ENCODE measurements at places on chromosomes 11 and 22. TPM values are rescaled to one million over a fixed set of nuclear protein-coding genes. Genes with fewer than 3 reads are reported as not detected.

DNA sequence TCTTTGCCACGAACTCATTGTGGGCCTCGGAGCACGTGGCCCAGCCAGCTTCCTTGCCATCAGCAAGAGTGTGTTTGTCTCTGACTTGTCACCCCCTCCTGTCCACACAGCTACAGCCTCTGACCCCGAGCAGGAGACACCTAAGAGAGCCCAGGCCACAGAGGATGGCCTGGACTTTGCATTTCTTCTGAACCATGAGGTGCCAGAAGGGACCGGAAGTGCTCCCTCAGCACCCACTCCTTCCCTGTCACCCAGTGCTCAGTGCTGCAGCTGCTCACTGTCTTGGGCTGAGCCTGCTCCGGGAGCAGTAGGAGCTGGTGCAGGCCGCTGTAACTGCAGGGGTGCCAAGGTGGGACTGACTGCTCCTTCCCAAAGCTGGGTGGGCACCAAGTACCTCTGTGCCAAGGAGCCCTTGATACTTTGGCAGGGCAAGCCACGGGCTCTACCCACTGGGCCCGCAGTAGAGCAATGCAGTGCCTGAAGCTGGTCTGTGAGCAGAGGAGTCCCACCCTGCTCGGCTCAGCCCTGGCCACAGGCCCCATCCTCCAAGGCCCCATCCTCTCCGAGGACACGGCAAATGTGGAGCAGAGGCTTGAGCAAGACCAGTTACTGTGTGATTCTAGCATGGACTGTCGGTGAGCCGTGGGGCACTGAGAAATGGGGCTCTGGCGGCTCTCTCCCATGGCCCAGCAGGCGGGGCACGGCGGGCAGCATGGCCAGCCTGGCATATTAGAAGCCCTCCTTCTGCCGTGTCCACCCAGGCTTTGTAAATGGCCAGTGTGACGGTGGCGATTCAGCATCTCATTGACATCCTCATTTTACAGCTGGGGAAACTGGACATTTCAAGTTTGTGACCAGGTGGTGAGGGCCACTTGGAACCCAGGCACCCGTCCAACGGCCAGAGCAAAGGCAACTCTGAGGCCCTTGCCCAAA, 6.3 kb downstream of the GRK2 start:
- no peak overlapping the region for H3K4me3 ChIP-seq
- peaks cover 15% of the 10 kb centered on the region for H3K4me1 ChIP-seq
- no peak for DNase-seq
- H3K27me3 ChIP-seq: no peaks in the 10 kb centered on the region
- H3K36me3 ChIP-seq: peaks cover 100% of the 10 kb centered on the region
- peak overlapping the region; percentile 39 for H3K27ac ChIP-seq

KCNQ1 gene
- 21.1 TPM for polyA plus RNA-seq

DNA sequence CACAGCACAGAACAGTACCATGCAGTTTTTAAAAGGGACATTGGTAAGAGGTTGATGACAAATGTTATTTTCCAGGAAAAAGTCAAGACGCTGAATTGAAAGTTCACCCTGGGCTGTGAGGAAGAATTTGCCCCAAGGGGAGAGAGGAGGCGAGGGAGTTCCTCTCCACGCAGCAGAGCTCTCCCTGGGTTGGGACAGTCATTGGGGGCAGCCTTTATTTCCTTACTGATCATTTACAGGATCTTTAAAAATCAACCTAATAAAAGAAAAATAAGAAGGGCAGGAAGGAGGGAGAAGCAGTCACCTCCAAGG, 49.9 kb upstream of the WNT7B start:
- no peaks in the 10 kb centered on the region for H3K36me3 ChIP-seq
- no peak for DNase-seq
- peaks cover 16% of the 10 kb centered on the region for H3K4me1 ChIP-seq
- no peak overlapping the region for H3K27ac ChIP-seq
- H3K4me3 ChIP-seq: no peak overlapping the region

CDHR5 gene
- polyA plus RNA-seq: 112 TPM

- DNase-seq: no peak
- no peak overlapping the region for H3K4me3 ChIP-seq
- H3K27ac ChIP-seq: no peak overlapping the region
- peaks cover 8% of the 10 kb centered on the region for H3K4me1 ChIP-seq
Measured at GRCh38 chr11:77441426-77441825, 32.5 kb downstream of the PAK1 start.

DNA sequence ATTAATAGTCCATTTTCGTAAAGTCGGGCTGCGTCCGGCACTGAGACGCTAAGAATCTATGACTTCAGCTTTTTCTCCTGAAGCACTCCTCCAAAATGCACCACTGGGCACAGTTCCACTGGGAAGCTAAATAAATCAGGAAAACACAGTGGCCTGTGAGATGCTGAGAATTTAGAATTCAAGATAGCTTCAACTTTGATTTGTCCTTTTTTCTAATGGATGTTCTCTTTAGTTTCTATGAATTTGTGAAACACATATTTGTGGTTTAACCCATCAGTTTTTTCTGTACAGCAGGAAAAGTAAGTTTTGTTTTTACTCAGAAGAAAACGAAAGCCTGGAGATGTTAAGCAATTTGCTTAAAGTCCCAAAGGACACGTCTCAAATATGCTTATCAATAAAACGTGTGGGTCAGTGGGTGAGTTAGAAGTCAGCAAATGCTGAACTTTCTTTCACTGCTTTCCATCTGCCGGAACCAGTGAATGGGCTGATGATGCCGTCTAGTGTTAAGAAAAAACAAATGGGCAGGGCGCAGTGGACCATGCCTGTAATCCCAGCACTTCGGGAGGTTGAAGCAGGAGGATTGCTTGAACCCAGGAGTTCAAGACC, 40.7 kb upstream of the CLMP start:
- DNase-seq: peak; percentile 10
- H3K27me3 ChIP-seq: no peaks in the 10 kb centered on the region
- peaks cover 3% of the 10 kb centered on the region for H3K4me1 ChIP-seq
- no peak overlapping the region for H3K27ac ChIP-seq
- H3K36me3 ChIP-seq: no peaks in the 10 kb centered on the region

TP53I11 gene
- polyA plus RNA-seq: 11.2 TPM

DNA sequence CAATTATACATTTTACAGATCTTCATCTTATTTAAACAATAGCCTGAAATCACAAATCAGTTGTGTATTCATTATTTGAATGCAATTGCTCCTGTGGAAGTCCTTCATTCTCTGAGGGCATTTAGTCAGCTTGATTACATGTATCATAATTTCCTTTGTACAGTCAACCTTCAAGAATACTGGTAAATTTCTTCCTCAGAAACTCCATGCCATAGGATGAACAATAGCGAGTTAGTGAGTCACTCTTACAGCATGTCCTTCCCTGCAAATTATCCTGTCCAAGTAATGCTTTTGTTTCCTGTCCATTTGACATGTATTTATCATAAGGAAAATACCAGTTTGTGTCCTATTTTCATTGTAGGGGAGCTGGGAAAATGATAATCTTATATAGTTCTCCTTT, 3.8 kb downstream of the OR10S1 start:
- DNase-seq: no peak
- no peak overlapping the region for H3K27ac ChIP-seq

PRPF19 gene
- 47.9 TPM for polyA plus RNA-seq

GRCh38 chr11:37076866-37077265, 478.8 kb upstream of the RAG2 start:
- DNase-seq: no peak
- no peak overlapping the region for H3K27ac ChIP-seq
- H3K36me3 ChIP-seq: no peaks in the 10 kb centered on the region
- H3K4me3 ChIP-seq: no peak overlapping the region
- H3K4me1 ChIP-seq: no peaks in the 10 kb centered on the region
- no peaks in the 10 kb centered on the region for H3K27me3 ChIP-seq

OR6T1 gene
- not detected for polyA plus RNA-seq

APIP gene
- polyA plus RNA-seq: 25.4 TPM

DNA sequence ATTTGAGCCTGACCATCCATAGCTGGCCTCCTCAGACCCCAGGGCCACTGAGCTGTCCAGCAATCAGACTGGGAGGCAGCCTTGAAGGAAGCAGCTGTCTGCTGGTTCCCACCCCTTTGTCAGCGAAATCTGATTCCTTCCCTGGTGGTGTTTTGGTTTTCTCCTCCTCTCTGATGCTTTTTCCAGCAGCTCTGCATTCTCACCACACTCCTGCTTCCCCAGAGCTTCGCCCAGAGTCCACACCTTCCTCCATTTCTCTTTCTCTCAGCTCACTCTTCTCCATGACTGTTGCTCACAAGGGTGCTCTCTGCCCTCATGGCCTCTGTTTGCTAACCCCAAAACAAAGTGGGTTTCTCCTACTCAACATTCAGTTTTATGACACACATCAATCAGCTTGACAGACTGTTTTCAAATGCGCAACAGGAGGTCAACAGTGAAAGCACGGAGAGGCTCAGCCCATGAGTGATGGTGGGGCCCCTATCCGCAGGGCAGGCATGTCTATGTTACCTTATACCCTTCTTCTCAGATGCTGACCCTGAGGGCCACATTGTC, 130.6 kb upstream of the MTNR1B start:
- no peaks in the 10 kb centered on the region for H3K4me1 ChIP-seq
- no peak for DNase-seq
- no peaks in the 10 kb centered on the region for H3K27me3 ChIP-seq
- H3K4me3 ChIP-seq: no peak overlapping the region
- H3K27ac ChIP-seq: no peak overlapping the region
- H3K36me3 ChIP-seq: no peaks in the 10 kb centered on the region

DNA sequence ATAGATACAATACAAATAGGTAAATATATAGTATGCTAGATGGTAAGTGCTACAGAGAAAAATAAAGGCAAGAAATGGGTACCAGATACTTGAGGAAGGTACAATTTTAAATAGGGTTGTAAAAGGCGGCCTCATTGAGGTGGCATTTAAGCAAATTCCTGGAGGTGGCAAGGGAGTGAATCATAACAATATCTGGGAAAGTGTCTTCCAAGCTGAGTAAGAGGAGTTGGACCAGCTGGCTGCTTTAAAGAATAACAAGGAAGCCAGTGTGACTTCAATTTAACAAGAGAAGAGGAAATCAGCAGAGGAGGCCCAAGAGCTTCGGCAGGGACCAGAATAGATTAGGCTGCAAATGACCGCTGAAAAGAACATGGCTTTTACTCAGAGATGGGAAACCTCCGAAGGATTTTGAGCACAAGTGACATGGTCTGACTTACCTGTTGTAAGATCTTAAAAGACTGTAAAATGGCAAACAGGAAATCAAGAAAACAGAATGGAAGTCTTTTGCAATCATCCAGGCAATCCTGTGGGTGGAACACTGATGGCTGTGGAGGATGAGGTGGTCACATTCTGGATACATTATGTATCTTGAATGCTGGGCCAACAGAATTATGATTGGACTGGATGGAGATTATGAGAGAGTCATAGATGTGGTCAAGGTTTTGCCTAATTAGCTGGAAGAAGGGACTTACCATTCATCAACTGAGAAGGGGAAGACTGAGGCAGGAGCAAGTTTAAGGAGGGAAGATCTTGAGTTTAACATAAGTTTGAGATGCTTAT, 77.2 kb downstream of the RDX start:
- DNase-seq: no peak
- H3K4me1 ChIP-seq: no peaks in the 10 kb centered on the region
- no peaks in the 10 kb centered on the region for H3K36me3 ChIP-seq
- no peaks in the 10 kb centered on the region for H3K27me3 ChIP-seq
- no peak overlapping the region for H3K4me3 ChIP-seq
- no peak overlapping the region for H3K27ac ChIP-seq

IGLL5 gene
- 215 TPM for polyA plus RNA-seq

GRCh38 chr11:116774661-116775060, 1.9 kb upstream of the BUD13 start:
- no peak overlapping the region for H3K4me3 ChIP-seq
- DNase-seq: no peak
- no peaks in the 10 kb centered on the region for H3K36me3 ChIP-seq

DNA sequence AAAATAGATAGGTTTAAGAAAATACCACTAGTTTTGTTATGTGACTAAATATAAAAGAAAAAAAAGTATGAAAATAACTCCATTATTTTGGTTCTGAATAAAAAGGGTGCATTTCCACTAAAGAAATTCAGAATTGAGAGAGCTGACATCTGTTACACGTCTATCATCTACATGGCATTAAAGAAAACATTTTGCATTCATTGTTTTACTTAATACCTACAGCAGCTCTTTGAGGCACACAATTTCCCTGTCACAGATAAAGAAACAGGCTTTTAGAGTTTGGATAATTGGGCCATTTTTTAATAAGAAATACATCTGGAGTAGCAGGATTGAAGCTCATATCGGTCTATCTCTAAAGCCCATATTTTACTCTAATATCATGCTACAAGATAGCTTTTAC, 145.7 kb upstream of the LUZP2 start:
- no peak for DNase-seq
- H3K4me3 ChIP-seq: no peak overlapping the region
- H3K27ac ChIP-seq: no peak overlapping the region
- H3K36me3 ChIP-seq: no peaks in the 10 kb centered on the region
- H3K27me3 ChIP-seq: no peaks in the 10 kb centered on the region
- H3K4me1 ChIP-seq: no peaks in the 10 kb centered on the region

DNA sequence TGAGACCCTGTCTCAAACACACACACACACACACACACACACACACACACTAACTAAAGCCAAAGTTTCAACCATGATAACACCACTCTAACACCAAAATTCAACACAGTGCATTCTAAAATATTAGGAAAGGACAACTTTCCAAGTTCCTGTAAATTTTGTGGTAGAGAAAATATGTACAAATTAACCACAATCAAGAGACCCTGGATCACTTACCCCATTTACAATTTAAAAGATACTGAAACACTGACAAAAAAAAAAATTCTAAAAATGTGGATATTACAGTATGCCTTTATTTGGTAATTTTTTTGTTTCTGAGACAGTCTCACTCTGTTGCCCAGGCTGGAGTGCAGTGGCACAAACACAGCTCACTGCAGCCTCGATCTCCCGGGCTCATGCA, 9.7 kb downstream of the MRTFA start:
- no peak overlapping the region for H3K27ac ChIP-seq
- no peak overlapping the region for H3K4me3 ChIP-seq
- DNase-seq: no peak
- H3K4me1 ChIP-seq: no peaks in the 10 kb centered on the region

DNA sequence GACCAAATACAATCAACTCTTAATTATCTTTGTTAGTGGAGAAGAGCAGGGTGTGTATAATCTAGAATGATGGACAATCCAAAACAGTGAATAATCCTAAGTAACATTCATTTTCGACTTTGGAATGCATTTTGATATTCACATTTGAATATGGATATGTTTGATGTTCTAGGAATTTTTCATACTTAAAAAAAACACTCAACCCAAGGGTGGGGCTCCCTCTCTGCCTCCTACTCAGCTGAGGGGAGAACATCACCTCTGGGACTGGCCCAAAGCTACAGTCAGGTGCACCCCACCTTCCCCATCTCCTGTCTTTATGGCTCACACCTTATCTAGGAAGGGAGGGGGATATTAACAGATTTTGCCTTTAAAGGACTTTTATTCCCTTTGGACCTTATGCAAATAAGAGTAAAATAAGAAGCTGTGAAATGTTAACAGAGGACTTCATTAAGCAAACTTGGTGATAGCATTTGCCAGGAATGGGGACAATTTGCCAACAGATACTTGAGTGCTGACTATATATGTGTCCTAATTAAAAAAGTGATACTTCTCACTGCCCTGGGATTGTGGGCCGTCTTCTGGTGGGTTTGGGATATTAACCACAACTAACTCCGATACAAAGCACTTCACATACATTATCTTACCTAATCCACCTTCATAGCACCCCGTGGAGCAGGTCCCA, 187.0 kb downstream of the ST3GAL4 start:
- no peaks in the 10 kb centered on the region for H3K36me3 ChIP-seq
- DNase-seq: no peak
- no peaks in the 10 kb centered on the region for H3K4me1 ChIP-seq
- H3K27ac ChIP-seq: no peak overlapping the region

GRCh38 chr22:49095366-49095765, 732.3 kb downstream of the BRD1 start:
- no peaks in the 10 kb centered on the region for H3K36me3 ChIP-seq
- no peak overlapping the region for H3K27ac ChIP-seq
- no peak for DNase-seq

Data from small intestine (tissue), 16 donors.